ENCODE measurements at places on chromosomes 16 and 17.

GRCh38 chr16:81709016-81709900, 69.8 kb upstream of the PLCG2 start:
- no peak for DNase-seq

DNA sequence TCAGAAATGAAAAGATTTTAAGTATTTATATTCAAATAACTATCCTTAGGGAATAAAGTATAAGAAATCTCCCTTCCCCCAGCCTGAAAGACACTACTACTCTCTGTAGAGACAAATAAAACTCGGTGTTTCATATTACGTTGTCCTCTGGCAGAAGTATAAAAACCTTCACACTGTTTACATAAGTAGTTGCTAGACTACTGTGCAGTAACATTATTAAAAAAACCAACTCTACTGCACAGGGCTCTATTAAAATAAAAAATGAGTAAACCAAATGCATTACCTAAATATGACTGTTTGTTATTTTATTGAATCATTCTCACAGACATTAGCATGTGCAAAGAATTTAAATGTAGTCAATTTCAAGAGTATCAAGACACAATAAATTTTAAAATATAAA, 67.4 kb downstream of the MED13 start:
- no peak for DNase-seq

DNA sequence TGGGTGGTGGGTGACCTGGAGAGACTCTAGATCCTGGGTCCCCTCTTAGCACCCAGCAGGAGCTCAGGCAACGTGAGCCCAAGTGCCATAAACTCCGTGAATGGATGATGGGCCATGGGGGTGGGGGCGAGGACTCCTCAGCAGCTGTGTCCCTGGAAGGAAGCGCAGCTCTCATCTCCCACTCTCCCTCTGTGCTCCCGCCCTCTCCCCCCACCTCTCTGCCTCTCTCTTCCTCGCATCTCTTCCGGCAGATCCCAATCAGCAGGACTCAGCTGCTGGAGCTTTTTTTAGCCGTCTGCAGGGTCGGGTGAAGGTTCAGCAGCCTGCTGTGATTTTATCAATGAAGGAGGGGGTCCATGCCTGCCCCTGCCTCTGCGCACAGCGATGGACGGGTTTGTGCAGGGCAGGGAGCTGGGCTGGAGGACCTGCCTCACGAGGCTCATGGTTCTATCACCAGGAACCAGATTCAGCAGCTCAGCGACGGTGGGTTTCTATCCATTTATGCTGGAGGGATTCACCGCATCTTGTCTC, 8.3 kb downstream of the CCR7 start:
- DNase-seq = no peak

GRCh38 chr17:46171939-46172338, 21.3 kb downstream of the KANSL1 start:
- DNase-seq = no peak

- DNase-seq = no peak
Observed at GRCh38 chr16:68756239-68756915, 19.3 kb downstream of the CDH1 start.

GRCh38 chr16:1146409-1146808, 6.5 kb upstream of the CACNA1H start:
- DNase-seq = no peak

DNA sequence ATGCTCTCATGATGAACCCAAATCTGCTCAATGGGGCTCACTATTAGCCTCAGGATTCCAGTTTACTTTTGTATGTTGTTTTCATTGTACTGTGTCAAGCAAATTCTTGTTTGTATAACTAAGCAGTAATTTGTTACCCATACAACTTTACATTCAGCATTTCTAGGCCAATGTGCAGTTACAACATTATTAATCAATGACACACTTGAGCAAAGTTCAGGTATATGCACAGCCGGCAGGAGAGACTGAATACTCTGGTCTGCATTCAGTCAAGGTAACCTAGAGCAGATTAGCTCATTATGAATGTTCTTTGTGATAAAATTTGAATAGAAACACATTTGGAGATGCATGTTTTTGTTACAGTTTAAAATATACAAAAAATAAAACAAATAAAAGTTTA, 2.2 kb upstream of the MYO1D start:
- no peak for DNase-seq

- DNase-seq = no peak
Observed at GRCh38 chr16:46748775-46749705, 896 bp upstream of the MYLK3 start.

- DNase-seq = no peak
Observed at GRCh38 chr16:22764662-22765327, 49.2 kb upstream of the HS3ST2 start.

DNA sequence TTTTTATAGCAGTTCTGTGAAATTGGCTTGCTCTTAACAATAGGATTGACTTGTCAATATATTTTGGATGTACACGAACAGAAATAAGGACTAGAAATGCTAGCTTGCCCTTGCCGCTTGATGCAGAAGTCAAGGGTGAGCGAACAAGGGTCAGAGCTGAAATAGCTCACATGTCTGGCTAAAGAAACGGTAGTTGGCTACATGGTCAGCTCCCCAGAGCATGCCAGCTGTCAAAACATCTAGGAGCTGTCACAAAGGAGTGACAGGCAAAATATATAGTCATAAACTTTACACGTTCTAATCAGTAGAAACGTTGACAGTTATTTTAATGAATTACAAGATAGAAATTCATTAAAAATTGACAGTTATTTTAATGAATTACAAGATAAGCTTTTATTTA, 2.9 kb upstream of the MEIOB start:
- DNase-seq = no peak

DNA sequence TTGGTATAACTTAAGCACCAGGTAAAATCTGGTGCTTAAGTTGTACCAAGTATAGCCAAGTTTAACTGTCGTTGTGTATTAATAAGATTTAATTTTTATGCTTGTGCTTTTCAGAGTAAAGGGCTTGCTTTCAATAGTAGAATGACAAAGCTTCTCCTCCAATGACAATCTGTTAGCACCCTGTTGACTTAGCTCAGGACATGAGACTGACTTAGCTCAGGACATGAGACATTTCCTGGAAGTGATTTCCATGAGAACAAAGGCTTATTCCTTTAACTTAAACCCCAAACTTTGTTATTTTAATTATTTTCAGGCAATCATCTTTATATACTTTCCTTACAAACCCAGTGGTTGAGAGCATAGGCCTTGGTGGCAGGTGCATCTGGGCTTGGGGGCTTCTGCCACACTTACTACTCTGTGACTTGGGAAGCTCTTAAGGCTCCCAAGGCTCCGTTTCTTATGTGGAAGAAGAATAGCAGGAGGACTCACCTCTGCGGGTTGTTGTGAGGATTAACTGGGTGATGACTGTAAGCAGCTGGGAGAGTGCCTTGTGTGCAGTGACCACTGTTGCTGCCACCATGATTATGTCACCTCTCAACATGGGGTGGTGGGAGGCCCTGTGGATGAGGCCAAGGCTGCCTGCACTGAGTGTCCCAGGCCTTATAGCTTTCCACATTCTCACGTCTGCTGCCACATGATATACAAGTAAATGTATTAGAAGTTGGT, 59.4 kb upstream of the CMIP start:
- DNase-seq = no peak

Data from ELF-1 (cell line).